ENCODE measurements at places on chromosomes 3 and 15. TPM values are rescaled to one million over a fixed set of nuclear protein-coding genes. Genes with fewer than 3 reads are reported as not detected.

Gene RHO
- not detected for total RNA-seq

Gene GATM
- 0.54 TPM for total RNA-seq

Gene GOLGA8H
- under 0.01 TPM for total RNA-seq

Gene MANF
- 70.2 TPM for total RNA-seq

Gene SLC6A20
- not detected for total RNA-seq

Gene FAM81A
- total RNA-seq = not detected

Gene XCR1
- total RNA-seq = under 0.01 TPM

Gene TIGIT
- total RNA-seq = not detected

Gene SLC28A2
- not detected for total RNA-seq

Gene COLQ
- total RNA-seq = 2.0 TPM

Gene SLC9C1
- total RNA-seq = not detected

Gene ITIH4
- 6.7 TPM for total RNA-seq

Gene ADAMTS7
- total RNA-seq = 3.5 TPM

Gene CTXN2
- not detected for total RNA-seq

Gene ZNF502
- total RNA-seq = 5.0 TPM

Gene ZNF80
- not detected for total RNA-seq

Gene TUSC7
- total RNA-seq = not detected

Gene ITIH1
- not detected for total RNA-seq

Gene RGMA
- total RNA-seq = 0.11 TPM

Gene ADGRG7
- 0.39 TPM for total RNA-seq

Gene GOLGA6L10
- not detected for total RNA-seq

Gene RARRES1
- 0.54 TPM for total RNA-seq

Gene NDN
- 42.9 TPM for total RNA-seq

Gene HES1
- total RNA-seq = 1.6 TPM

Gene CD276
- total RNA-seq = 68.7 TPM

Gene TM4SF1
- 1.8 TPM for total RNA-seq

Gene FAM107A
- total RNA-seq = not detected

Gene AGBL1
- total RNA-seq = not detected

Gene SNX22
- not detected for total RNA-seq

Gene SPTBN5
- total RNA-seq = 3.9 TPM

Gene CEMIP
- total RNA-seq = 29.6 TPM

Gene GOLGA6A
- 0.54 TPM for total RNA-seq

Gene PLAAT1
- total RNA-seq = not detected

Gene SPATA12
- total RNA-seq = not detected

Gene THSD4
- total RNA-seq = 67.5 TPM

Gene HIGD1A
- 181 TPM for total RNA-seq

Gene POC1A
- 8.6 TPM for total RNA-seq
